ENCODE measurements at places on chromosomes 6 and 20. TPM values are rescaled to one million over a fixed set of nuclear protein-coding genes. Genes with fewer than 3 reads are reported as not detected.

Gene HCRTR2
- polyA plus RNA-seq: not detected

Gene KCNB1
- polyA plus RNA-seq: 1.8 TPM

Gene COL19A1
- polyA plus RNA-seq: 0.33 TPM

Gene FGD2
- polyA plus RNA-seq: 0.92 TPM

Gene CHD6
- polyA plus RNA-seq: 2.4 TPM

Gene SSTR4
- not detected for polyA plus RNA-seq

Gene MATN4
- polyA plus RNA-seq: not detected

Gene GABRR2
- polyA plus RNA-seq: 4.3 TPM

- no peak for DNase-seq
Observed at GRCh38 chr6:85676086-85676729, 33.5 kb upstream of the SYNCRIP start.

GRCh38 chr6:158666628-158667359 is 16.9 kb downstream of the SYTL3 start:
- no peak for DNase-seq

GRCh38 chr6:16252686-16253299 is 14.4 kb downstream of the GMPR start:
- no peak for DNase-seq

GRCh38 chr6:31769684-31770371 is 7.3 kb downstream of the VWA7 start:
- peak; percentile 73 for DNase-seq

- no peak for DNase-seq
Observed at GRCh38 chr6:165178056-165178455, 131.3 kb downstream of the C6orf118 start.

DNA sequence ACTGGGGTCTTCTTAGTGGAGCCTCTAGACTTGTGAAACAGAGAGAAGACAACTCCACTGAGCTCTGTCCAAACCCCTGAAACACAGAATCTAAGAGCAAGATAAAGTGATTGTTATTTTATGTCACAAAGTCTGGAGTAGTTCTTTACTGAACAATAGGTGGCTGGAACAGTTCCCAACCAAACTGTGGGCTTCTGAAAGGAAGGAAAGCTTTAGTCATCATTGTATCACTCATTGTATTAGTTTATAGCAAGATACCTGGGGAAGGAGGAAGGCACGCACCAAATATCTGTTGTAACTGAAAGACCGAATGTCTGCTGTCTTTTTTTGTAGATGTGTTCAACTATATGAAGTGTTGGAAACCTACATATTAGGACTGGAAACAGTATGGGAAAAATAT is 284.9 kb upstream of the TBX18 start:
- DNase-seq: no peak

DNA sequence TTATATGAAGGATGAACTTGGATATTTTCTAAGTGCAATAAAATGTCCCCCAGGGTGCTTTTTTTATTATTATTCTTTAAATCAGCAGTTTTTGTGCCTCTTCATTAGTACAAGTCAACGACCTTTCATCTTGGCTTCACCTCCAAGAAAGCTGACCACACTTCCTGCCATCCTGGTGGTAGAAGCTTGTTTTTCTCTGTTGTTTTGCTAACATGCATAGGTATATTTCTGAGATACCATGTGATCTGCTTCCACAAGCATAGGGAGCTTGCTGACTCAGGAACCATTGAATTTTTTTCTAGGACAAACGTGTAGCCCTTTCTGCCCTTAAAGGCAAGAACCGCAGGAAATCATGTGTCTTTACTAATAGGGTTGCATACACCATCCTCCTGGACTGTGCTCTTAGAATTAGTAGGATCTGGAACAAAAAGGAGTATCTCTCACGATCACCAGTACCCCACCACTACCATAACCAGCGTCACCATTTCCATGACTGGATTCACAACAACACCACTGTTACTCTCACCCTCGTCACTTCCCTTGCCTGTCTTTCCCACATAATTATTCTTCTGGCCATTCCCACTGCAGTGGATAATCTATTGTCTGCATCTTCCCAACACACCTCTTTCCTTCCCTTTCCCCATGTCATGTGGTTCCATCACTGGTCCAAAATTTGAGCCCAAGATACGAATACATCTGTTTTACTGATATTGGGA is 207.1 kb downstream of the MAFB start:
- DNase-seq: no peak

GRCh38 chr6:87944541-87944954 is 103.1 kb upstream of the SPACA1 start:
- DNase-seq: peak; percentile 75

DNA sequence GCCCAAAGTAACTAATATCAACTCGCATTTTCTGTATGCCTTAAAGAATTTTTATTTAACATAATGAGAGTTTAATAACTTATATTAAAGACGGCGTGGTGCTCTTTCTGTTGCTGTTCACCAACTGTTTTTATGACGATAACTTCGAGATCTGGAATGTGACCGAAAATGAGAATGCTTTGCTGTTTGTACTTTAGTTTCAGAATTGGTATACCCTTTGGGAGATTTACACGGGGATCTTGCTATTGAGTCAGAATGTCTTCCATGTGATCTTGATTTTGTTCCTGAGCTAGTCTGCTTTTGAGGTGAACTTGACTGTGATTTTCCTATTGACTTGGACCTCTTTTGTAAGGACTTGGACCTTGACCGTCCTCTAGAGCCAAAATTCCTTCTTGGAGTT is 17.9 kb downstream of the PNRC1 start:
- no peak for DNase-seq

DNA sequence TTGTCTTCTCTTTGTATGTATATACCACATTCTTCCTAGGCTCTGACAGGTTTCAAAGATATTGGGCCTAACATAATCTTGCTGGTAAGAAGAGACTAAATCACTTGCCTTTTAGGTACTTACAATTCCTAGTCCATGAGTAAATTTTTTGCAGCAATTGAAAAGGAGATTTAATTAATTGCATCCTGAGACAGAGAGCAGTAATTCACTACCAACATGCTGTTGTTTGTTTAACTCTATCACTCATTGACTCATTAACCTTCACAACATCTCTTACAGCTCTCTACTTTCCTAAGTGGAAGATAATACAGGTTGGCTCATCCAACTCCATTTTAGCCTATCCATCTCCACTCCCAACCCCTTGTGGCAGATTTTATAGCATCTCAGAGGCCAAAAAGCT is 280.4 kb downstream of the ALDH8A1 start:
- DNase-seq: no peak

DNA sequence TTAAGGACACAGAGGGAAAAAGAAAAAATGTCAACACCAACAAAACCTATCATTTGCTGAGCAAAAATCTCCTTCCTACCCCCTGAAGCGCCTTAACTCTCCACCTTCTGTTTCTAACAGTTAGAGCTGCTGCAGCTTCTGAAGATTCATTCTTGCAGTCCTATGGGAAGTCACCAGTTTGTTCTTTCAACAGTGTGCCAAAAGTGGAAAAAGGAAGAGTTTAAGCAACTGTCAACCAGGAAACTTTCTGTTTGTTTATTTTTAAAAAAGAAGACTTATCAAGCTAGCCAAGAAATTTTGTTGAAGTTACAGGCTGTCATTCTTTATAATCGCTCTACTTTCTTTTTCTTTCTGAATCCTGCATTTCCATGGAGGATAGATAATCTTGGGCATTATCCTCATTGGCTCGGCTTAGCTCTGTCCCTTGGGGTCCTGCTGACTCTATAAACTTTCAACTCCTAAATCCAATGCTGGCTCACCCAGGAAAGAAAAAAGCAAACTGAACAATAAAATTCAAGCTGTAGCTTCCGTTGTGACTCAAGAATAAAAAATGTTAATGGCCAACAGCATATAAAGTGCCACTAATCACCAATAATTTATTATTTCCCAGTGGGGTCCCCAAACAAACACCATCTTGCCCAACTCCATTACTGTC is 172.8 kb upstream of the CITED2 start:
- no peak for DNase-seq

DNA sequence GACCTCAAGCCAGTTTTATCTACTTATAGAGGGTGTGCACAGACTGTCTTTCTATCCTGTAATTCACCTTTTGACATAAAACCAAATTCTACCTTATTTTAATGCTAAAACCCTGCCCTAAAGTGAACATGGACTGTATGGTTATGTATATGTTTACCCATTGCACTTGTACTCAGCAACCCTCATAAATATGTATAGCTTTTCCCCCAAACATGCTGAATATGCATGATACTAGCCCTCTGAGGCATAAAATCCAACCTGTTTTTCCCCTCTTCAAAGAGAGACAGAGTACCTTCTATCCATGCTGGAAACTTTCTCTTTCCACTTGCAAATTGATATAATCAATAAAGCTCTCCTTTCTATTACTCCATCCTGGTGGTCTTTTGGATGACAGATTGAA is 267.9 kb upstream of the BMP2 start:
- DNase-seq: no peak

GRCh38 chr6:14035874-14036273 is 81.7 kb upstream of the CD83 start:
- no peak for DNase-seq

- DNase-seq: peak; percentile 58
Observed at GRCh38 chr20:36092398-36093024, 62.0 kb upstream of the EPB41L1 start.

- no peak for DNase-seq
Observed at GRCh38 chr20:56890011-56890410, 260.9 kb downstream of the TFAP2C start.

Measured in psoas muscle (tissue), 8 donors.